ENCODE measurements at places on chromosomes 3 and 15. TPM values are rescaled to one million over a fixed set of nuclear protein-coding genes. Genes with fewer than 3 reads are reported as not detected.

Gene CATSPER2
- 8.9 TPM for polyA plus RNA-seq

Gene C2CD4A
- polyA plus RNA-seq, result not detected

Gene TMEM108
- 68.5 TPM for polyA plus RNA-seq

Gene MNS1
- 9.7 TPM for polyA plus RNA-seq

Gene SAXO2
- 6.4 TPM for polyA plus RNA-seq

Measured in Purkinje cell (primary cell).